ENCODE measurements at places on chromosomes 1 and 21. TPM values are rescaled to one million over a fixed set of nuclear protein-coding genes. Genes with fewer than 3 reads are reported as not detected.
A peak's percentile ranks its signal among the peaks of the same experiment; 100 is the strongest.

GRCh38 chr1:156903328-156904091 lies 10.0 kb downstream of the PEAR1 start:
- peaks cover 8% of the 10 kb centered on the region for H3K4me1 ChIP-seq
- H3K36me3 ChIP-seq: no peaks in the 10 kb centered on the region
- H3K27me3 ChIP-seq: peaks cover 2% of the 10 kb centered on the region
- no peak overlapping the region for H3K4me3 ChIP-seq

DNA sequence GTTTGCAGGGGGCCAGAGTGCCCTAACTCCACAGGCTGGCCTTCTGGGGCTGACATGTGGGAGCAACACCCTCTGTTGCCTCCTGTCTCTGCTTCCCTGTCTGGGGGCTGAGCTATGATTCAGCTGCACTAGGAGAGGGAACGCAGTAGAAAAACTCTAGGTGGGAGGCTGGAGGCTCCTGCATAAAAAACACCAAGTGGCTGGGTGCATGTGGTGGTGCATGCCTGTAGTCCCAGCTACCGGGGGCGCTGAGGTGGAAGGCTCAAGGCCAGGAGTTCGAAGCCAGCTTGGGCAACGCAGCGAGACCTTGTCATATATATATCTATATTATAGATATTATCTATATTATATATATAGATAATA lies 5.6 kb downstream of the KIF17 start:
- peaks cover 9% of the 10 kb centered on the region for H3K27me3 ChIP-seq
- no peak overlapping the region for H3K4me3 ChIP-seq
- no peak overlapping the region for H3K27ac ChIP-seq
- peaks cover 29% of the 10 kb centered on the region for H3K4me1 ChIP-seq

DNA sequence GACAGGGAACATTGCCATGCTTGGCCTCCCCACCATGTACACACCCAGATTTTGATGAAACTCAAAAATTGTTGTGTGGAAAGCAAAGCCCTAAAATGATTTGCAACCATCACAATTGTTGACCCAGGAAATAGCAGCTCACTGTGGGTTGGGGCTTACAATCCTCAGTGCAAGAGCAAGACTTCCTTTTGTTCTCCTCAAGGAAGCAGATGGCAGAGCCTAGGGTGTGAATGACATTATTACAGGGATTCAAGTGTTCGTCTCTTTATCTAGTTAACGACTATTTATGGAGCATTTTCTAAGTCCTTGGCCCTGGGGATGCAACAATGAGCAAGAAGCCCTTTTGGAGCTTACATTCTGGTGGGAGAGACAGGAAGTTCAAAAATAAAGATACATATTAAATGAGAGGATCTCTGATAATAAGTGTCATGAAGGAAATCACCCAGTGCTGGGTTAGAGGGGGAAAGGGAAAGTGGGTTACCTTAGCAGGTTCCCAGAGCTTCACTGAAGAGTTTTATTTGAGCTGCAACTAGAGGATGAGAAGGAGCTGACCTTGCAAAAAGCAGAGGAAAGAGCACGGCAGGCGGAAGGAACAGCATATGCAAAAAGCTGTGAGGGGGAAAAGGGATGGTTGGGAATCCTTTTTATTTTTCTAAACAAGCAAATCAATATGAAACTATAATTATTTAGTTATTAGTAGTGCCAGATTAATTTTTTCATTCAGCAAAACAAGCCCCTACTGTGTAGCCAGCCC lies 38.5 kb upstream of the ID3 start:
- H3K36me3 ChIP-seq: no peaks in the 10 kb centered on the region
- H3K4me1 ChIP-seq: peaks cover 68% of the 10 kb centered on the region
- H3K27ac ChIP-seq: peak overlapping the region; percentile 54

MCOLN2 gene
- 1.0 TPM for total RNA-seq

DYNLT4 gene
- total RNA-seq: not detected

GRCh38 chr1:188277771-188278170 lies 1449.0 kb downstream of the PLA2G4A start:
- DNase-seq: no peak
- no peaks in the 10 kb centered on the region for H3K27me3 ChIP-seq
- H3K27ac ChIP-seq: no peak overlapping the region
- H3K4me1 ChIP-seq: peaks cover 10% of the 10 kb centered on the region

GRCh38 chr1:27951396-27951795 lies 8.4 kb upstream of the XKR8 start:
- no peaks in the 10 kb centered on the region for H3K36me3 ChIP-seq
- no peak overlapping the region for H3K27ac ChIP-seq
- no peaks in the 10 kb centered on the region for H3K4me1 ChIP-seq
- DNase-seq: no peak
- no peak overlapping the region for H3K4me3 ChIP-seq

DNA sequence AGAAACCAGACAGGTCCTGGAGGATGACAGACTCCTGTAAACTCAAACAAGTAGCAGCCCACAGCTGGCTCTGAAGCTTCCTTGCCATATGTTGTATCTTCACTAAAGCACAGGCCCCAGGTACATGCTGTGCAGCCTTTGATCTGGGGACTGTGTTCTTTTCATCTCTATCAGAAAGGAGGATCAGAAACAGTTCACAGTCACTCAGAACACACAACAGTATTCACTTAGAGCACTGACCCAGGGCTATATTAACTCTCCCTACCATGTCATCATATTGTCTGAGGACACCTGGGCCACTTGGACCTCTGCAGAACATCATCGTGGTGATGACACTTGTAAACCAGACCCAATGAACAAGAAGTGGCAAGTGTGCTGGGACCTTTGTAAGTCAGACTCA lies 222.0 kb downstream of the SETD4 start:
- no peaks in the 10 kb centered on the region for H3K36me3 ChIP-seq
- H3K27me3 ChIP-seq: peaks cover 13% of the 10 kb centered on the region
- H3K27ac ChIP-seq: no peak overlapping the region

DNA sequence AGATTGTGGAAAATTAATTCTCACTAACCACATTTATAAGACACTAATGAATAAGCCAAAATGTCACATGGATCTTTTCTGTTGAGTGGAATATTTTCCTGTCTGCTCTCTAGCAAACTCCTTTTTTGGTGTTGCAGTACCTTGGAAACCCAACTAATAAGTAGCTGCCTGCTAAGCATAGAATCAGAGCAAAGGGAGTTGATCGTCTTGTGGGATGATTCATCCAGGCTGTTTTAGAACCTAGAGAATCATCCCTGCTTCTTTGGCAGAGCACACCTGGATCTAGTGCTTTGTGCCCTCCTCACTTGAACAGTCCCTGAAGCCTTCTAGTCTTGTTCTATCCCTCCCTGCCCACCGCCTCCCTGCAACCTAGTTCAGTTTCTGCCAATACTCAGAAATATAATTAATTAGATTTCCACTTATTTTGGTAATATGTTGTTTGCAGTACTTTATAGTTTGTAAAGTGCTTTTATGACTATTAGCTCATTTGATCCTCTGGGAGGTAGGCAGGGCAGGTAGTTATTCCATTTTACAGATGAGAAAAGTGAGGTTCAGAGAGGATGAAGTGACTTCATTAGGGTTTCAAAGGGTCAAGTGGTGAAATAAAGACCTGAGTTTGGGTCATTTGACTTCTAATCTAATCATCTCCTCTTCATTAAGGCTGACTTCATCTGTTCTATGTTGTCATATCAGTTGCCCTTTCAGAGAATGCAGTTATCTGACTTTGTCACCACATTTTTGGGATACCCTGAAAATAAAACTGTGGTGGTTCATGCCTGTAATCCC lies 2.5 kb downstream of the AGO4 start:
- H3K27me3 ChIP-seq: no peaks in the 10 kb centered on the region
- DNase-seq: no peak
- peaks cover 25% of the 10 kb centered on the region for H3K4me1 ChIP-seq
- H3K27ac ChIP-seq: no peak overlapping the region

- no peaks in the 10 kb centered on the region for H3K27me3 ChIP-seq
- peaks cover 3% of the 10 kb centered on the region for H3K4me1 ChIP-seq
- no peak overlapping the region for H3K27ac ChIP-seq
- no peak for DNase-seq
Measured at GRCh38 chr1:180751921-180752320, 120.1 kb downstream of the XPR1 start.

- no peak for DNase-seq
- H3K4me1 ChIP-seq: peaks cover 55% of the 10 kb centered on the region
- H3K27ac ChIP-seq: peak overlapping the region; percentile 45
- H3K4me3 ChIP-seq: peak overlapping the region; percentile 56
Measured at GRCh38 chr1:243471026-243471685, 215.3 kb downstream of the SDCCAG8 start.

RIPPLY3 gene
- total RNA-seq: 3.2 TPM

UBL4B gene
- not detected for total RNA-seq

DNA sequence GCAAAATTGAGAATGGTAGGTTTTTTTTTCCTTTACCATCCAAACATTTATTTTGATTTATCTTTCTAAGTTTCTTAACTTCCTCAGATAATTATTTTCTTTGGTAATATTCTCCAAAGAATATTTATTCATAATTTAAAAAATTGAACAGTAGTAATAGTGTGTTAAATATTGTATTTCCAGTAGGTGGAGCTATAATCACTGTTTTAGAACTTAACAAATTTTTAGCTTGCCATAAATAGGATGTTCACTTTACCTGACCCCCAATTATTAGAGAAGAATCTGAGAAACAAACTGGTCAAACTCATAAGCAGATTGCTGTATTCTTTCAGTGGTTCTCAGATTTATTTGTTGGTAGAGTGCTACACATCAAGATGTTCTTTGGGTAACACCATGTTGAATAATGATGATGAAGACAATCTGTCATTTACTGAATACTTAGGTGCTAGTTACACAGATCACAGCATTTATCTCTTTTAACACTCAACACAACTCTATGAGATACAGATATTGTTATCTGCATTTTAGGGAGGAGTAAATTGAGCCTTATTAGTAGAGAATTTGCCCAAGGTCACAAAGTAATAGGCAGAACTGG lies 82.4 kb upstream of the GPR88 start:
- H3K36me3 ChIP-seq: peaks cover 5% of the 10 kb centered on the region
- H3K4me1 ChIP-seq: peaks cover 14% of the 10 kb centered on the region
- no peak overlapping the region for H3K4me3 ChIP-seq
- H3K27ac ChIP-seq: no peak overlapping the region
- H3K27me3 ChIP-seq: no peaks in the 10 kb centered on the region
- DNase-seq: no peak

DNA sequence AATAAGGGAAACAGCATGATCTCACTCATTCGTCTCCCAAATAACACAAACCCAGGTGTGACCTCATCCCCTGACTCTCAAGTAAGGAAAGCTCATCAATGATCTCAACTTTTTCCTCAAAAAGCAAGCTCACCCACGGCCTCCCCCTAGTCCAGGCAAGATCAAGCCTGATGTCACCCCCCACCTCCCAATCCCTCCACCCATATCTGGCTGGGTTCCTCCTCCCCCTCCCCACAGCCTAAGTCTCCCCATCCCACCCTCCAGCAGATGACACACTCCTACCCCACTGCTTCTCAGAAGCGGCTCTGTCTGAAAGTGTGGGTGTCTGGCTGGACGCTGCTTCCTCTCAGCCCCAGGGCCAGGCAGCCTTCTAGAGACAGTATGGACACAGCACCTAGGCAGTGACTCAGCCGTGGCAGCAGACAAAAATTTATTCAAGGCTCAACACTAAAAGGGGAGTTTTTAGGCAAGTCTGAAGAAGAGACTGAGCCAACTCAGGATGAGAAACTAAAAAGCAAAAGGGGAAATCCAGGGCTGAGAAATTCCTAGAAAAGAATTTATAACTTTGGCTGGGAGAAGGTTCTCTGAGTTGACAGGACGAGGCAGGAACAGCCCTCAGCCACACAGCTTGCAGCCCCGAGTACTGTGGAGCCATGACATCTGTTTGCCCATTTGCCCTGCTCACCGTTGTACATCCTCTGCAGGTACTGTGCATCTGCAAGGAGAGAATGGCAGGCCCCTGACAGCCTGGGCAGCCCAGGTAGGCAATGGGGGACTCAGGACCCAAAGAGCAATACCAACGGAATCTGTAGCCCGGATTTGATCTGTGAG lies 81.6 kb upstream of the LRRC8D start:
- no peak for DNase-seq
- peaks cover 2% of the 10 kb centered on the region for H3K27me3 ChIP-seq
- H3K36me3 ChIP-seq: no peaks in the 10 kb centered on the region

ESRRG gene
- 1.5 TPM for total RNA-seq

CBS gene
- 157 TPM for total RNA-seq

GRCh38 chr1:245173446-245174211 lies 18.8 kb downstream of the KIF26B start:
- H3K36me3 ChIP-seq: peaks cover 2% of the 10 kb centered on the region
- peak overlapping the region; percentile 36 for H3K27ac ChIP-seq
- H3K4me1 ChIP-seq: peaks cover 20% of the 10 kb centered on the region

NUF2 gene
- total RNA-seq: 48.4 TPM

DNA sequence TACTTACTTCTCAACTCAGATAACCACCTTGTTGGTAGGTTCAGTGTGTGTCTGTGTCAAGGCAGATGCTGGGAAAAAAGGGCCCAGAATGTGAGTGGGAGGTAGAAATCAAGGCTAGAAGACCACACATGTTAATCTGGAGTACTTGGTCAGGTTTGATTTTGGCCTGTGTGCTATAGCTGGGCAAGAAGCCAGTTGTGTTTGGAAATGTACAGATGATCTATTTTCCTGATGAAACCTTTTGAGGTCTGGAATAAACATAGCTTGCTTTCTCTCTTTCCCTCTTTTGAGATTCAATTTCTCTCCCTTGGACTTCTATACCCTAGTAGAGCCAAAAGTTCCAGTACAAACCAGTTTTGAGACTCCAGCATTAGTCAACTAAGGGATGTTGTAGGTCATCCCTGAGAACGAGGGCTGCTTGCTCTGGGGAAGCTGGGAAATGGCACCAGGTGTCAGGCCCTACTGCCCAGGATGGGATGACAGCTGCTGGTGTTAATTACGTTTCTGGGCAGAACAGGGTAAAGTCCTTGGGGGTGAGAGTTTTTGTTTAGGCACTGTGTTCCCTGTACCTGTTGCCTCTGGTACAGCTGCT lies 15.8 kb downstream of the MAPKAPK2 start:
- peaks cover 51% of the 10 kb centered on the region for H3K4me1 ChIP-seq
- H3K36me3 ChIP-seq: peaks cover 3% of the 10 kb centered on the region
- H3K27me3 ChIP-seq: no peaks in the 10 kb centered on the region
- no peak overlapping the region for H3K27ac ChIP-seq
- DNase-seq: no peak
- no peak overlapping the region for H3K4me3 ChIP-seq

DNA sequence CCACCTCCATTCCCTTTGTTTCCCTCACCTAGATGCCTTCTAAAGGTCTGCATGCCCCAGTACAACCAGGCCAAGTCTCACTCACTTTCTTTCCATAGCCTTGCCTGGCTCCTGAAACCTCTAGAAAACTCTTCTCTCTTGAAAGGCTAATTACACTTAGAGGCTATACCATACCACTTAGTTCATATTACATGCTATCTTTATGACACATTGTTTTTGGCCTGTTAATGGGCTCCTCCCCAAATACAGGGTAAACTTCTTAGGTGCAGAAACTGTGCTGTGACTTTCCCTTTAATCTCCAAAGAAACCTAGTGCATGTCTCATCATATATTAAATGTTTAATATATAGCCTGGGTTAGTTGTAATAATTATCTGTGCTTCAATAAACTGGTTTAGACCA lies 56.6 kb upstream of the C1orf105 start:
- DNase-seq: no peak
- H3K27me3 ChIP-seq: no peaks in the 10 kb centered on the region
- no peak overlapping the region for H3K27ac ChIP-seq
- peaks cover 22% of the 10 kb centered on the region for H3K4me1 ChIP-seq

DNA sequence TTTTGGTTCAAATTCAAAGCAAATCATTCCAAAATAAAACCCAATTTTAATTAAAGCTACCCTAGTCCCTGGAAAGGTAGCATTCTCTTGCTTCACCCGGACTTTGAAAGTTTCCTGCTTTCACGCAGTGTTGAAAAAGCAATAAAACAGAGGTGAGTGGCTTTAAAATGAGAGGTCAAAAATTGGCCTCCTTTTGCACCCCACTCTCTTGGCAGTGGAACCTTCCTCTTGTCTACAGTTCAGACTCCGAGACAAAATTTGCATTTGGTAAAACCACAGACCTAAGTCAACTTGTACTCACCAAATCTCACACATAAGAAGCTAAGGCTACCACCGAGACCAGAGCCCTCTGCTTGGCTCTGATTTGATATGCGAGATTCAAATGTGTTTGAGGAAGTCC lies 252.7 kb downstream of the TTLL7 start:
- no peak overlapping the region for H3K27ac ChIP-seq
- no peak for DNase-seq

PRR9 gene
- total RNA-seq: not detected

All from neural crest cell (in vitro differentiated cells).